ENCODE measurements at places on chromosomes 7 and 10.

DNA sequence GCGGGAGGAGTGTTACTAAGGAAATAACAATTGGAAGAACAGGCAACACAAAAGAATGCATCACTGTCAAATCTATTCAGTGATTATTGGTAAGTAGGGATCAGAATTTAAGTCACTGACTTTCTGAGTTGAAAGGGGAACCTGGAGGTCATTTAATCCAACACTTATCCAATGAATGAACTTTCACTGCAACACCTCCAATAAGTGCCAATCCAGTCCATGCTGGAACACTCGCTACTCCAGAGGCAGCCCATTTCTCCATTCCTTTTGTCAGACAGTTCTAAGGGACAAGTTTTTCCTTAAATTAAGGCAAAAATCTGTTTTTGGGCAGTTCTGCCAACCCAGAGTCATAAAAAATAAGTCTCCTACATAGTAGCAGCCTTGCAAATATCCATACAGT lies 29.5 kb downstream of the FRA10AC1 start:
- no peak for DNase-seq

GRCh38 chr10:72291019-72291532 lies 17.4 kb downstream of the DDIT4 start:
- DNase-seq = no peak

DNA sequence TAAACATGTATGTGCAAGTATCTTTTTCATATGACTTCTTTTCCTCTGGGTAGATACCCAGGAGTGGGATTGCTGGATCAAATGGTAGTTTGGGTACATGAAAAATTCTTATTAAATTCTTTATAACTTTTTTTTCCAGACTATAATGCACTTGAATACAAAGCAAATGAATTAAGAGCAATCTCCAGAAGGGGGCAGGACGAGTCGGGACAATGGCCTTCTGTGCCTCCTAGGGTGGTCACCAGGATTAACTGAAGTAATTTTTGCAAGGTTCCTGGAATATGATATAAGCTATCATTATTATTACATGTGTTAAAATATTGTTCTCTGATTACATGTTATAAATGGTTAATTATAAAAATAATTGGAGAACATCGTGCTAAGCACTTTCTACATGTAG lies 127.2 kb downstream of the PPP1R17 start:
- DNase-seq = no peak

- DNase-seq = no peak
Measured at GRCh38 chr10:86648704-86649427, 5.5 kb upstream of the OPN4 start.
